ENCODE measurements at places on chromosomes 4 and X.

DNA sequence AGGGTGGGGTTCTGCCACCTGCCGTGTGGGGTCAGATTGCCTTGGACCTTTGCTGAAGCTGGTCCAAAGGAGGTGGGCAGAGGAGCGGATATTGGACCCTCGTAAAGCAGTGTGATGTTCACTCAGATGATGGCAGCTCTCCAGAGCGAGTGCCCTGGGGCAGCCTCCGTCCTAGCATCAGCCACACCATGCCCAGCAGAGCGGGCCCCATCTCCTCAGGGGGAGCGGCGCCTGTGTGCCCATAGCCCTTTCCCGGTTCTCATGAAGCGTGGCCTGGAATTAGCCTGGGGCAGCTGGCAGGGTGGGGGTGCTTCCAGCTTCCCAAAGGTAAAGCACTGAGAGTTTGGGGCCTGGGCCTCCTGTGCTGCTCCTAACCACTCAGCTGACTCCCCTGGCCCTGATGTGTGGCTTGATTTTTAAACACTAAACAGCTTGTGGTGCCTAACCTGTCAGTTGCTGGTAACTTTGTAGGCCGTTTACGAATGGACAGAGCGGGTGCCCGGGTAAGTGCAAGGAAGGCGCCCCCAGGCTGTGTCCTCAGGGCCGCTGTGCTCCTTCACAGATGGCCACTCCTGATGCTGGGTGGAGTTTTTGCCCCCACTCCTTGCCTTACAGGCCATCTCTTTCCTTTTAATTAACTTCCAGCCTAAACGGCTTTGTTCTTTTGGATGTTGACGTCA is 36.0 kb downstream of the NOP14 start:
- no peak for DNase-seq

GRCh38 chrX:41405551-41405950 is 41.6 kb upstream of the NYX start:
- no peak for DNase-seq

DNA sequence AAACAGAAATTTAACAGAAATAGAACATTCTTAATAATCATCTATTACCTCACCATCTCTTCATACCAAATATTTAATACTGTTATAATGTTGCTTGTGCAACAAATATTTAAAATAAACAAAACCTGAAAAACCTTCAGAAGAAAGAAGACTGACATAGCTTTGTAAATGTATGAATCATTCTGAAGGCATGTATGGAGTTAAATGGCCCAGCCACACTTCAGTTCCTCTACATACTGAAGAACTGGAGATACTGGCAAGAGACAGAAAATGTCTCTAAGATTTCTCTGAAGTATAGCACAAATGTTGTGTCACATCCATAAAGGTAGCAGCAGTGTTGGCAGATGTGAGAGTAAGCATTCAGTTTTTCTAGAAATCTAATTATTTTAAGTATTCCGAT is 275.3 kb upstream of the FGF13 start:
- DNase-seq = no peak

DNA sequence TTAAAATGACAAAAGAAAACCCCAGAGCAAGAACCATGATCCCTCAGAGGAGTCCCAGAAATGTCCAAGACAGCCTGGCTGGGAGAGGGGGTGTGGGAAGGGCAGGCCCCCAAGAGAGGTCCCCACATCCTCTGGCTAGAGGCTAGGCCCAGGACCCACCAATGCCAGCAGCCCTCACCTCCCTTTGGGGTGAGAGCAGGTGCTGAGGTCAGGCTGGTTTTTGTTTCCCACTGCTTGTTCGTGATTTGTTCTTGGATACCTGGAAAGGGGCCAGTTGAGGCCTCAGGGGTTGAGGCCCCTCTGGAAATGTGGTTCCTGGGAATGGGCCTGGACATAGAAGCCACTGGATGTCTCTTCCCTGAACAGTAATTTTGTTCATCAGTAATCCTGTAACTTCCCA is 2.3 kb upstream of the GRSF1 start:
- no peak for DNase-seq

DNA sequence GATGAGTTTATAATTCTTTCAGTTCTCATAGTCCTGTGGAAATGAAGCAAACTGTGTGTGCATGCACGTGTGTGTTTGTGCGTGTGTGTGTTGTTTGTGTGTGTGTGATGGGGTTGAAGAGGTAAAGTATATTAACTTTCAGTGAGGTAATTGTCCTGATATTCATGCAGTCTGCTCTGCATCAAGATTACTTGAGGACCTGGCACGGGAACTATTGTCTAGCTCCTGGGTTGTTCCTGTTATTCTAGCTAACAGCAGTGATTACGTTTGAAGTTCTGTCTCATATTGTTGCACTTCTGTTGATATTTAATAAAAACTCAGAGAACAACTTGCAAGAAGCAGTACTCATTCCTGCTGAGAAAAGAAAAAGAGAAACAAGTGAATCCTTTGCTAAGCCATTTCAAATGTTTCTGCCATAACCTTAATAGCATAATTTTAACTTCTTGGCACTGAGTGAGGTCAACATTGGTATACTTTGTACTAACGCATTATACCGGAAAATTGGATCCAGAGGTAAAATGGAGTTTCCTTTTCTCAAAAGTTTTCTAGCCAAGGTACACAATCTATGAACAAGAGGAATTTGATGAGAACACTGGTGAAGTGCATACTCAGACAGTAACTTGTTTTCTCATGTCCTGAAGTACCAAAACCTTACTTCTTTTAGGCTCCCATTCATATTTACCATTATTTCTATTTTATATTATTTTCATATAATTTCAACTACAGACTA is 113.2 kb downstream of the SPCS3 start:
- no peak for DNase-seq

GRCh38 chrX:65720381-65720964 is 53.0 kb downstream of the MSN start:
- DNase-seq = no peak

Measured in stimulated activated CD4-positive, alpha-beta T cell treated with anti-CD3 and anti-CD28 coated beads, Interleukin-12 subunit alpha, Interleukin-12 subunit beta, amount 100 ng/mL, for 48 hours (primary cell).